CD8-positive, alpha-beta memory T cell (primary cell): ENCODE measurements at places on chromosomes 3 and 15.
A peak's percentile ranks its signal among the peaks of the same experiment; 100 is the strongest.

- H3K4me3 ChIP-seq = no peak overlapping the region
- H3K36me3 ChIP-seq = no peaks in the 10 kb centered on the region
- H3K27ac ChIP-seq = no peak overlapping the region
- DNase-seq = no peak
- no peaks in the 10 kb centered on the region for H3K4me1 ChIP-seq
These were observed 71.5 kb downstream of the PLCH1 start for GRCh38 chr3:155673421-155673820.

DNA sequence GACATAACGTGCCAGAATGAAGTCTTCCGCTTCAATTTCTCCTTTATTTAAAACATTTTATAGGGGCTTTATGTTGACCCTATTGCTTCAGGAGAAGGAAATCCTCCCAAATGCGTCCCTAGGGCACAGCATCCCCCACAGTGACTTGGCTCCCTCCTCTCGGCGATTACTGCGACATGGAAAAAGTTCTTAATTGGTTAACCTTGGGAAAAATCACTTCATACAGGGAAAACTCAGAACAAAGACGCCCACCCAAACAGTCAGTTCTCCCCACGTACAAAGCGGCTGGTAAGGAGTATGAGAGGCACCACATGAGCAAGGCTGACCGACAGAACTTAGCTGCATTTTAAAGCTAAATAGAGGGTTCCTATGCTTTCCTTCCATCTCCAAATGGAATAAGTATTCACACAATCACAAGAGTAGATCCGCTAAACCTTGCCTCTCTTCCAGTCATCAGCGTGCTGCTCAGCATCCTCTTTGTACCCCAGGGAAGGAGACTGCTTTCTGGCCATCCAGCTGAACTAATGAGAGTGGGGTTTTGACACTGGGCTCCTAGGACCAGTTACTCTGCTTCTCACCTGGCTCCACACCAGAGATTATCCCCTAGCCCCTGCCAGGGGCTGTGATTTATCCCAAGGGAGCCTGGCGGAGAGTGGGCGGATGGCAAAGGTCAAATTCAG, 415.3 kb upstream of the WNT5A start:
- H3K4me1 ChIP-seq = no peaks in the 10 kb centered on the region
- no peak for DNase-seq
- H3K27ac ChIP-seq = no peak overlapping the region
- H3K4me3 ChIP-seq = no peak overlapping the region

DNA sequence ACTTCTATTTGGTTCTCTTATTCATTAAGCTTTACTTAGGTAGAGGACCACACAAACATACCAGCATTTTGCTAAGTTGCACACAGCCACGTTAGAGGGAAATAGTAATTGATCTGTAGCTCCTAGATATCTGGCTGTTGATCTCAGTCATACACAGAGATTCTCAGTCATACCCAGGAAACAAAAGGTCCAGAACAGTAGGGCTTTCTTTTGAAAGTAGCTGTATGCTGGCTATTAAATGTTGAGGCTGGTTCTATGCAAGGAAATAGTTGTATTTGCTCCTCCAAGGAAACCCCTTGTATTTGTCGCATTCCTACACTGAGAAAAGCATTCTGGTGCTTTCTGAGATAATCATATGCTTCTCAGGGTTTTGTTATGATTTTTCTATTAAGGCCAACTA, 523.8 kb downstream of the SOX2 start:
- no peaks in the 10 kb centered on the region for H3K4me1 ChIP-seq
- no peaks in the 10 kb centered on the region for H3K27me3 ChIP-seq
- no peak overlapping the region for H3K27ac ChIP-seq
- no peak overlapping the region for H3K4me3 ChIP-seq
- no peak for DNase-seq

GRCh38 chr3:71041371-71041770, 542.2 kb downstream of the FOXP1 start:
- H3K27ac ChIP-seq = no peak overlapping the region
- H3K4me1 ChIP-seq = peaks cover 48% of the 10 kb centered on the region
- H3K36me3 ChIP-seq = peaks cover 42% of the 10 kb centered on the region
- H3K27me3 ChIP-seq = no peaks in the 10 kb centered on the region

- H3K36me3 ChIP-seq = no peaks in the 10 kb centered on the region
- H3K27me3 ChIP-seq = no peaks in the 10 kb centered on the region
- no peaks in the 10 kb centered on the region for H3K4me1 ChIP-seq
- no peak overlapping the region for H3K4me3 ChIP-seq
These were observed 6.4 kb downstream of the NUDT16 start for GRCh38 chr3:131387796-131388489.

- DNase-seq = no peak
- no peaks in the 10 kb centered on the region for H3K36me3 ChIP-seq
- H3K4me1 ChIP-seq = no peaks in the 10 kb centered on the region
- H3K27me3 ChIP-seq = no peaks in the 10 kb centered on the region
- no peak overlapping the region for H3K4me3 ChIP-seq
- no peak overlapping the region for H3K27ac ChIP-seq
These were observed 456.1 kb upstream of the IL12A start for GRCh38 chr3:159532577-159532976.

DNA sequence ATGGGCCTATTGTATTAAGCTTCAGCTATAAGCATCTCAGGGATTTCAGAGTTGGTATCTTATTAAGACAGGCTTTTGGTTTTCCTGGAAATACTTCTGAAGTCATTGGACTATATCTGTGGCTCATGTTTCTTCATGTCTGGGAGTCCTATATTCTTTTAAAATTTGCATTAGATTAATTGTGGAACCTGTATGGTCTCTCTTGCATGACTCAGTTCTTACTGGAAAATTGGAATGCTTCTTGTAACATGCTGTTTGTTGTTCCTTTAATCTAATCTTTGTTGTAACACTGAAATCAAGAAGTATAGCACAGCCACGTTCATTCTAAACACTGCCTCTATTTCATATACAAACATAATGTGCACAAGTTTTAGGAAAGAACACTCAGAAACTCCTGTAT, 208.1 kb downstream of the RBMS3 start:
- H3K27ac ChIP-seq = no peak overlapping the region
- H3K4me1 ChIP-seq = no peaks in the 10 kb centered on the region
- H3K27me3 ChIP-seq = no peaks in the 10 kb centered on the region

- H3K4me3 ChIP-seq = no peak overlapping the region
- no peaks in the 10 kb centered on the region for H3K36me3 ChIP-seq
- no peak overlapping the region for H3K27ac ChIP-seq
These were observed 99.6 kb upstream of the UBE2E1 start for GRCh38 chr3:23706111-23706510.

GRCh38 chr3:177237206-177237605, 39.9 kb upstream of the TBL1XR1 start:
- H3K27me3 ChIP-seq = no peaks in the 10 kb centered on the region
- no peak for DNase-seq
- no peaks in the 10 kb centered on the region for H3K36me3 ChIP-seq
- H3K4me1 ChIP-seq = no peaks in the 10 kb centered on the region

GRCh38 chr3:127722091-127722784, 49.5 kb downstream of the ABTB1 start:
- H3K27me3 ChIP-seq = no peaks in the 10 kb centered on the region
- no peak overlapping the region for H3K27ac ChIP-seq

DNA sequence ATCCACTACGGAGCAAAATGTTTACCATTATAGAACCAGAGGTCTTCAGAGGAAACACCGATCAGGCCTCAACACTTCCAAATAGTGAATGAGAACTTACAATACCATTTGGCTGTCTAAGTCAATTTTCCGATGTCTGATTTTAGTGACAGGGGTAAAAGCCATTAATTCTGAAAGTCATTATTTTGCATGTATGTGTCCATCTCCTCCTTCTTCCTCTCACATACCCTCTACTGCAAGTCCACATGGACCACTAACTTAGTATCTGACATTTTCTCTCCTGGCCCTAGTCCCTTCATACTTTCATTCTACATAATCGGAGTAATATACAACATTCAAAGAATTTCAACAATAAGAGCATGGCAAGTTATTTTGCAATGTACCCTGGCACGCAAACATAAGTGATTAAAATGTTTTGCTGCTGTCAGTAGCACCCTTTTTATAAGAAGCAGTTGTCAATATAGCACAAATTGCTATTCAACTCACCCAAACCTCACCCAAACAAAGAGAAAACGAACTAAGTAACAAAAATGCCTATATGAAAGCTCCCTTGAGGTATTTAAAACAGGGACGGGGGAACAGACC, 1.9 kb downstream of the TOP2B start:
- H3K36me3 ChIP-seq = no peaks in the 10 kb centered on the region
- no peaks in the 10 kb centered on the region for H3K27me3 ChIP-seq
- peaks cover 55% of the 10 kb centered on the region for H3K4me1 ChIP-seq
- H3K4me3 ChIP-seq = peak overlapping the region; percentile 72
- H3K27ac ChIP-seq = peak overlapping the region; percentile 86

DNA sequence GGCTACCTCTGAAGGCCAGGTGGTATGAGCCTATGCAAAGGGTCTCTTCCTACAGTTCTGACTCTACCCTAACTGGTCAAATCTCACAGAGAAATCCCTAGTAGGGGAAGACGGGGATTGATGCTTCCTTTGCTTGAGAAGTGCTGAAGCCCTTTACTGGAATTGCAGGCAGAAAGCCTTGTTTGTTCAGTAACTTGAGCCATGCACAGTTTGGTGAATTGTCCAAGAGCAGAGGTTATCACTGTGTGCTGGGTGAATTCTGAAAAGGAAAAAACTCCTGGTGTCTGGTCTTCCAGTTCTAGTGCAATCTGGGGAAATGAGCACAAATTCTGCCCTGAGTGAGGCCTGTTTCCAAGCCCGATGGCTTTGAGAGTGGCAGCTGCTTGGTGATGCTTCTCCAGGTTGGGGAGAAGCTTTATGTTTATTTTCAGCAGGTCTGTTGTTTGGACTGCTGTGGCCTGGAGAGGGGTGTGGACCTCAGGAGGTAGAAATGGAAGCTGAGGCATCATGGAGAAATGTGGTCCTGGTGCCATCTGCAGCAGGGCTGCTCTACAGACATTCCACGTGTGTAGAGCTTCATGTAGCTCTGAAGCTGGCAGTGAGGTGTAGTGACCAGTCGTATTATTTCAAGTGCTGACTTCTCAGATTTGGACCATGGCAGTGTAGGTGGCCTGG, 60.9 kb downstream of the ARNT2 start:
- no peaks in the 10 kb centered on the region for H3K27me3 ChIP-seq
- H3K4me1 ChIP-seq = no peaks in the 10 kb centered on the region
- H3K36me3 ChIP-seq = no peaks in the 10 kb centered on the region
- H3K4me3 ChIP-seq = no peak overlapping the region
- DNase-seq = no peak

- H3K4me1 ChIP-seq = no peaks in the 10 kb centered on the region
- H3K27me3 ChIP-seq = no peaks in the 10 kb centered on the region
- no peaks in the 10 kb centered on the region for H3K36me3 ChIP-seq
- no peak overlapping the region for H3K27ac ChIP-seq
- DNase-seq = no peak
These were observed 91.6 kb upstream of the SETMAR start for GRCh38 chr3:4211610-4212009.

DNA sequence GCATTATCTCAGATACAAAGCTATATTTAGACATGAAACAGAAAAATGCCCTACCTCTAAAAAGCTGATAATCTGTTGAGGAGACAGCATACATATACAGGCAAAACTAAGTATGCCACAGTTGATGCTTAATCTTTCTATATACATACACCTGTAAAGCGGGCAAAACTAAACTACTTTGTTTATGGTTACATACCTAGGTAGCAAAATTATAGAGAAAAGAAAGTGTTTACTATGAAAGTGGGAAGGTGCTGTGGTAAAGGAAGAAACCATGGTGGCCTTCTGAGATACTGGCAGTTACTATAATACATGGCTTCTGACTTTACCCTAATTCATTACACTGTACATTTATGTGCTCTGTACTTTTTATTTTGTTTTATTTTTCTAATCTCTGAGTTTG, 36.0 kb upstream of the NR1I2 start:
- no peak for DNase-seq
- no peak overlapping the region for H3K27ac ChIP-seq
- no peaks in the 10 kb centered on the region for H3K36me3 ChIP-seq
- H3K4me1 ChIP-seq = no peaks in the 10 kb centered on the region
- no peak overlapping the region for H3K4me3 ChIP-seq

DNA sequence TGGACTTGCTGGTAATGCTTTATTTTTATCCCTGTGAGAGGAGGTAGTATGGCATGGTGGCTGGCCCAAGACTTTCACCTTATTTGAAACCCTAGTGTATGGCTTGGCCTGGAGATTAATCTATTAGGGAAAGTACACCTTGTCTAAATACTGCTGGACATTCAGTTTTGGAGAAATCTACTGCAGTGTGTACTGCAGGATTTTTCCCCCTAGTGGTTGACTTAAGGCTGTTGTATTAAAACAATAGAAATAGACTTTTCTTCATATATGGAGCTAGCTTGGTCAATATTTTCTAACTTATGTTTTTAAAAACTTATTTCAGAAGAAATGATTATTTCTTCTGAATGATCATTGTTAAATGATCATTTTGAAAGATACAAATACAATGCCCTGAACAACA, 13.9 kb upstream of the SLITRK3 start:
- H3K27me3 ChIP-seq = no peaks in the 10 kb centered on the region
- DNase-seq = no peak
- no peak overlapping the region for H3K4me3 ChIP-seq

DNA sequence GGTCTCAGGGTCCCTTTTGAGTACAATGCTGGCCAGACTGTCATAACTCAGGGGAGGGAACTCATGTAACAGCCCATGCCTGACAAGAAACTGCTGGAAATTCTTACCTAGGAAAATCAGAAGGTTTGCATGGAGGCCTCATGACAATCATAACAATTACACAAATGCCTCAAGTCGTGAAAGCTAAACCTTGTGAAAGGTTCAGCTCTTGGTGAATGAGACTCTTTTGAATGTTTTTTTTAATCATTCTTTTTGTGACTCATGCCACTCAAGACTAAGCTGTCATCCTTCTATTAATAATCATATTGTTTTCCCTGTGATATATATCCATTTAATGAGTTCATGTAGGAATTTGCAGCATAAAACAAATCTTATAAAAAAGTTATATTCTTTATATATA, 61.4 kb upstream of the LEKR1 start:
- DNase-seq = no peak
- no peaks in the 10 kb centered on the region for H3K36me3 ChIP-seq
- no peaks in the 10 kb centered on the region for H3K4me1 ChIP-seq
- no peaks in the 10 kb centered on the region for H3K27me3 ChIP-seq
- H3K4me3 ChIP-seq = no peak overlapping the region

DNA sequence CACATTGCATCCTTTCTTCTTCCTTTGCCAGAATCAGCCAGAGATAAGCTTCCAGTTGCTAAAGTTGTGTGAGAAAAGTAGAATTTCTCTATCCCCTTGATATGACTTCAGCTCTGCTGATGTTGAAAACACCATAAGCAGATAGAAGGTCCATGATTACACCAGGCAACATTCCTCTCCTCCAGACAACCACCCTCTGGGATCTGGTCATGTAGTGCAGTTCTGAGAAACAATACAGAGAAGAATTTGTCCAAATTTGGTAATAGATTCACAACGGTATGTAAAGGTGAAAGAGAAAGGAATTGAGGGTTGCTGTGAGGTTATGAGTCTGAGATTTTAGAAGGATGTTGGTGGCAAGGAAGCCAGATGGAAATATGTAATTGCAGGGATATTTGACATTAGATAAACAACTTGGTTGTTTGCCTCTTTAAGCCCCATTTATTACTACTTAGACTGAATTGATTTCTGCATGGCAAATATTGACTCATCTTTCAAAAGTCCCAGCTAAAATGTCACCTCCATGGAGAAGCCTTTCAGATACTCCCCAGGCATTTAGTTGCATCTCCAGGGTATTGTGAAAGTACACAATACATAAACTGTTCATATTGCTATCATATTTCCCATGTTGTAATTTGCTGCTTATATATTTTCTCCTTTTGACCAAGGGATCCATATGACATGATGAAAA, 134.9 kb downstream of the GAP43 start:
- H3K36me3 ChIP-seq = no peaks in the 10 kb centered on the region
- H3K27me3 ChIP-seq = no peaks in the 10 kb centered on the region
- DNase-seq = no peak
